T-cell (primary cell): ENCODE measurements at places on chromosomes 2 and 18. TPM values are rescaled to one million over a fixed set of nuclear protein-coding genes. Genes with fewer than 3 reads are reported as not detected.

- DNase-seq: no peak
- H3K27me3 ChIP-seq: peaks cover 6% of the 10 kb centered on the region
- no peaks in the 10 kb centered on the region for H3K36me3 ChIP-seq
Measured at GRCh38 chr2:7375901-7376300, 458.7 kb downstream of the RNF144A start.

- no peak for DNase-seq
- H3K4me3 ChIP-seq: no peak overlapping the region
- no peaks in the 10 kb centered on the region for H3K27me3 ChIP-seq
- peaks cover 2% of the 10 kb centered on the region for H3K4me1 ChIP-seq
Measured at GRCh38 chr18:76980663-76981395, 151.8 kb downstream of the MBP start.

DNA sequence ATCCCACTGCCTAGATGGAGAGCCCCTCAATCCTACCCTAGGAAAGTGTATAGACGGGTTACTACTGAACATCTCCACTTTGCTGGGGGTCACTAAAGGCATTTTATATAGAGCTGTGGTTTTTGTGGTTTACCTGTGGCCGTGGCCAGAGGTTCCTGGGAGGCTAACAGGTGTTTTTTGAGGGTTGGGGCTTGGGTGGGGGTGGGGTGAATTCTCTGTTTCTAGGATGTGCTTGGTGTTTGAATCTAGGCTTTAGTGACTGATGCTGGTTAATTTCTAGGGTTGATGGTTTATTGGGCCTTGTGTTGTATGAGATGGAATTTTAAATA is 7.7 kb downstream of the HOXD8 start:
- no peak for DNase-seq
- peaks cover 82% of the 10 kb centered on the region for H3K27me3 ChIP-seq
- peak overlapping the region; percentile 74 for H3K4me3 ChIP-seq
- H3K27ac ChIP-seq: no peak overlapping the region

DNA sequence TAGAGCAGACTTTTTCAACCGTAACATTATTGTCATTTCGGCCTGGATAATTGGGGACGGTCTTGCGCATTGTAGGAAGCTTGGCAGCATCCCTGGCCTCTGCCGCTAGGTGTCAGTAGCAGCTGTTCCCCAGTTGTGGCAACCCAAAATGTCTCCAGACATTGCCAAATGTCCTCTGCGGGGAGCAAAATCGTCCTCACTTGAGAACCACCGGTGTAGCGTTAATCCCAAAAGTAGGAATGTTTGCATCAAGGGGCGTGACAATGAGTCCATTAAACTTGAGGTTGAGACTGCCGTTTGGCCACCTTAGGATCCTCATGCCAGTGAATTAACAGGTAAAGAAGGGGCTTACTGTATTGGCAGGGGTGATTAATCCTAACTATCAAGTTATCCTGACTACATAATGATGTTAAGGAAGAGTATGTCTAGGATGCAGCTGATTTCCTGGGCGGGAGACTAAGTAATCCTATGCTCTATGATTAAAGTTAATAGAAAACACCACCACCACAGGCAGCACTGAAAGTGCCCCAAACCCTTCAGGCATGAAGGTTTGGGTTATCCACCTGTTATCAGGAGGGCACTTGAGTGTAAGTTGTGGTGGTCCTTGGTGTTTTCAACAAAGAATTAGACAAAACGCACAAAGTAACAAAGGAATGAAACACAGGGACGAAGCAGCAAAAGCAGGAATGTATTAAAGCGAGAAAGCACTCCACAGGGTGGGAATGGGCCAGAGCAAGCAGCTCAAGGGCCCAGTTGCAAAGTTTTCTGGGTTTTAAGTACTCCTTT is 4.9 kb upstream of the ZC3H8 start:
- H3K4me3 ChIP-seq: no peak overlapping the region
- peaks cover 6% of the 10 kb centered on the region for H3K4me1 ChIP-seq
- no peaks in the 10 kb centered on the region for H3K27me3 ChIP-seq
- peak; percentile 71 for DNase-seq

- no peak for DNase-seq
- no peak overlapping the region for H3K27ac ChIP-seq
- no peaks in the 10 kb centered on the region for H3K36me3 ChIP-seq
- H3K27me3 ChIP-seq: no peaks in the 10 kb centered on the region
Measured at GRCh38 chr18:34837769-34838272, 127.7 kb downstream of the DTNA start.

DNA sequence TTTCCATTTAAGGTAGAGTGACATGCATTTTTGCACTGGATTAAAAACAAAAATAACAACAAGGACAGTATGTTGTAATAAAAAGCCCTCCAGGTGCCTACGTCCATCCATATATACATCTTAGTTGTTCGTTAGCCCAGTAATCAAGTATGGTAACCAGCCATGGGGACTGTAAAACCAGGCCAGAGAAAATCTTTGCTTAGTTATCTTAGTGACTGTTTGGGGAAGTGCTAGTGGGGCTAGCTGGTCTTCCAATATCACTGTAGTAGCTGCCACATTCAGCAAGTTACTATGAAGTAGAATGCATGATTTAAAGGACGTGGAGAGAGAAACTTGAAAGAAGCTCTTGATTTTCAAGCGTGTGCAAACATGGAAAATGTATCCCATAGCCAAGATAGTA is 95.9 kb upstream of the STON1 start:
- H3K27me3 ChIP-seq: no peaks in the 10 kb centered on the region
- no peaks in the 10 kb centered on the region for H3K4me1 ChIP-seq
- no peak overlapping the region for H3K27ac ChIP-seq
- no peak for DNase-seq
- no peaks in the 10 kb centered on the region for H3K36me3 ChIP-seq

- no peak for DNase-seq
- no peaks in the 10 kb centered on the region for H3K36me3 ChIP-seq
- H3K27me3 ChIP-seq: no peaks in the 10 kb centered on the region
- peaks cover 11% of the 10 kb centered on the region for H3K4me1 ChIP-seq
- peak overlapping the region; percentile 74 for H3K27ac ChIP-seq
Measured at GRCh38 chr2:18560797-18561085, 288 bp upstream of the RDH14 start.

- no peaks in the 10 kb centered on the region for H3K4me1 ChIP-seq
- no peaks in the 10 kb centered on the region for H3K27me3 ChIP-seq
- no peak overlapping the region for H3K4me3 ChIP-seq
- no peaks in the 10 kb centered on the region for H3K36me3 ChIP-seq
- DNase-seq: no peak
- no peak overlapping the region for H3K27ac ChIP-seq
Measured at GRCh38 chr2:101140237-101140636, 10.9 kb downstream of the TBC1D8 start.

DNA sequence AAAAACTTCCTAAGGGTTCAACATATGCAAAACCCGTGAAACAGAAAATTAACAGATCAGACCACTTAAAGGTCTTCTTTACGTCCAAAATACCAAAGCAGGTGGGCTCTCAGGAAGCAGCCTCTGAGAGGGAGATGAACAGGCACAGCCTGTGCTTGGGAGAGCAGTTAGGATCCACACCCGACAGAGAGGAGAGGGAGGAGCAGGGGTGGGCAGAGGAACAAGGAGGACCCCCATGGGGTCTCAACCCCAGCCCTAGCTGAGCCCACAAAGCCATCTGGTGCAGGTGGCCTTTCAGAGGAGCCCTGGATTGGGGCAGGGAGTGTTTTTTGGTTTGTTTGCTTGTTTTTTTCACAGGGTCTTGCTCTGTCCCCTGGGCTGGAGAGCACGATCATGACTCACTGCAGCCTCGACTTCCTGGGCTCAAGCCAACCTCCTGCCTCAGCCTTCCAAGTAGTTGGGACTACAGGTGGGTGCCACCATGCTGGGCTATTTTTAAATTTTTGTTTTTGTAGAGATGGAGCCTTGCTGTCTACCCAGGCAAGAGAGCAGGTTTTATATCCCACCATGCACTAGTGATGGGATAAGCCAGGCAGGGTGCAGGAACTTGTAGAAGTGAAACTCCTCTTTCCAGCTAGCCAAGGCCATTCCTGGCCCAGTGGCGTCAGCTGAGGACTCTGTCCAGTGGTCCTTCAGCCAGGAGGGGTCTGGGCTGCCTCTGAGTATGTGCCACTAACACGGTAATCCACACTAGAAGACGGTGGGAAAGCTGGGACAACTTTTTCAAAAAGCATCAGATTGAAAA is 154.1 kb upstream of the HDAC4 start:
- no peak for DNase-seq
- H3K27ac ChIP-seq: no peak overlapping the region
- peaks cover 13% of the 10 kb centered on the region for H3K4me1 ChIP-seq
- H3K4me3 ChIP-seq: no peak overlapping the region
- no peaks in the 10 kb centered on the region for H3K36me3 ChIP-seq

DNA sequence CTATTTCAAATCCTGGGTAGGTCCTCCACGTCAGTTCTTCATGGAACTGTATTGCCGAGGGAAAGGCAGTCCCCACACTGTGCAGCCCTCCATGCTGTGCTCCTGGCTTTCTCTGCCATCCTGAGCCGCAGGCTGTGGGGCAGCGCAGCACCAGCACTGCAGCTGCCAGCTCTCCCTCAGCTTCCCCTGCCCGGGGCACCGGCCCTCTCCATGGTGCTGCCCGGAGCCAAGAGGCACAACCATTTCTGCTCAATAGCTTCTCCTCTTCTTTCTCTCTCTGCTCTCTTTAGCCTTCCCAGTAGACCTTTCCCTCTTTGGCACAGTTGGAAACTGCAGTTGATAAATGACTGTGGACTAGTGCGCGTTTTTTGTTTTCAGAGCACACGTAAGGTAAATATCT is 12.1 kb downstream of the ANKRD23 start:
- no peak for DNase-seq
- peaks cover 41% of the 10 kb centered on the region for H3K36me3 ChIP-seq
- H3K4me3 ChIP-seq: no peak overlapping the region
- H3K27ac ChIP-seq: no peak overlapping the region
- no peaks in the 10 kb centered on the region for H3K4me1 ChIP-seq

GRCh38 chr2:127014630-127015029 is 92.3 kb downstream of the BIN1 start:
- no peaks in the 10 kb centered on the region for H3K27me3 ChIP-seq
- no peak overlapping the region for H3K4me3 ChIP-seq
- H3K36me3 ChIP-seq: no peaks in the 10 kb centered on the region
- H3K4me1 ChIP-seq: no peaks in the 10 kb centered on the region
- H3K27ac ChIP-seq: no peak overlapping the region

DNA sequence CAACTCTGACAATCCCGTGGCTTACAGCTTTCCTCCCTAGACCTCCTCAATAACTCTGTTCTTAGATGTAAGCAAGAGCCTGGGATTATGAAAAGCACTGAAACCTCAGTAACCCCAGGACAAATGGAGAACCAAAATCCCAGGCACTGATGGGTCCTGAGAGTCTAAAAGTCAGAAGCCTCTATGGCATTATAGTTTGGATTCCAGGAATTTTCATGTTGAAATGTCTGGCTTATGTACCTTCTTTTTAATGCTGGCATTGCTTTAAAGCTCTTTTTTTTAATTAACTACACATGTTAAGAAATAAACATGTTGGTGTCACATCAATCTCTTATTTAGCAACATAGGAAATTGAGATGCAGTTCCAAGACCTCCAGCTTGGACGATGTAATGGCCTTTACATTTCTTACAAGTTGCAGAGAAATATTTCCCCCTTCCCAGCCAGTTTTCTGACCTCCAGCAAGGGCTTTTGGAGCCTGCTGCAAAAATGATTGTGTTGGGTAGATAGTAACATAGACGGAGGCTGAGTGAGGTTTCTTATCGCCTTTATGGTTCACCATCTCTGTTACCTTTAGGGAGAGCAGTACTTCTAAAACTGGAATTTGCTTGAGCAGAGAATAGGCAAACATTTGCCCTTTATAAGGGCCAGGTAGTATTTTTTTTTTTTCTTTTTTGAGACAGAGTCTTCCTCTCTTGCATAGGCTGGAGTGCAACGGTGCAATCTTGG is 84.8 kb upstream of the RASGRP3 start:
- H3K27me3 ChIP-seq: no peaks in the 10 kb centered on the region
- no peaks in the 10 kb centered on the region for H3K36me3 ChIP-seq
- no peak overlapping the region for H3K27ac ChIP-seq
- no peak overlapping the region for H3K4me3 ChIP-seq
- DNase-seq: no peak

DNA sequence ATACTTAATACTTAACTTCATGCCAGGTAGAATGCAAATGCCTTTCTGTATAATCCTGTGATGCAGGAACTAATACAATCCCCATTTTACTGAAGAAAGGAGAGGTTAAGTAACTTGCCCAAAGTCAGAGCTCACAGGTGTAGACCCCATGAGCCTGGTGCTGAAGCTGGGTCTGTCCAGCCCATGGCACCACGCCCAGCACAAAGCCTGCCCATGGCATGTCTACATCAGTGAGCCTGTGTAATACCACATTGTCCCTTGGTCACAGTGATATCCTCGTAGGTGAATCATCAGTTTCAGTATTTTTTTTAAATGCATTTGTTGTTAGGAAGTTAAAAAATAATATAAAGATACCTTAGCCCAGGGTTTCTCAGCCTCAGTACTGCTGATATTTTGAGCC is 69.9 kb upstream of the MCFD2 start:
- H3K4me1 ChIP-seq: peaks cover 44% of the 10 kb centered on the region
- H3K27ac ChIP-seq: peak overlapping the region; percentile 60
- H3K27me3 ChIP-seq: no peaks in the 10 kb centered on the region
- H3K36me3 ChIP-seq: peaks cover 13% of the 10 kb centered on the region

GRCh38 chr2:181374781-181375675 is 82.2 kb upstream of the ITGA4 start:
- H3K27me3 ChIP-seq: no peaks in the 10 kb centered on the region
- no peak for DNase-seq

- H3K27me3 ChIP-seq: no peaks in the 10 kb centered on the region
- H3K4me1 ChIP-seq: no peaks in the 10 kb centered on the region
- DNase-seq: no peak
- no peak overlapping the region for H3K27ac ChIP-seq
- H3K4me3 ChIP-seq: no peak overlapping the region
Measured at GRCh38 chr2:30414961-30415360, 32.1 kb upstream of the LCLAT1 start.

GRCh38 chr18:12253663-12254135 is 462 bp upstream of the CIDEA start:
- no peaks in the 10 kb centered on the region for H3K4me1 ChIP-seq
- H3K4me3 ChIP-seq: no peak overlapping the region
- H3K36me3 ChIP-seq: no peaks in the 10 kb centered on the region
- DNase-seq: no peak
- no peak overlapping the region for H3K27ac ChIP-seq

- H3K4me1 ChIP-seq: no peaks in the 10 kb centered on the region
- no peak for DNase-seq
- no peak overlapping the region for H3K27ac ChIP-seq
- H3K4me3 ChIP-seq: no peak overlapping the region
- H3K36me3 ChIP-seq: no peaks in the 10 kb centered on the region
Measured at GRCh38 chr2:17858064-17858463, 20.4 kb upstream of the KCNS3 start.

- H3K36me3 ChIP-seq: no peaks in the 10 kb centered on the region
- H3K27me3 ChIP-seq: peaks cover 44% of the 10 kb centered on the region
- peak overlapping the region; percentile 67 for H3K4me3 ChIP-seq
- H3K4me1 ChIP-seq: peaks cover 11% of the 10 kb centered on the region
- no peak overlapping the region for H3K27ac ChIP-seq
Measured at GRCh38 chr2:169363560-169364150, 1.3 kb upstream of the LRP2 start.

- no peak for DNase-seq
- no peaks in the 10 kb centered on the region for H3K36me3 ChIP-seq
- no peaks in the 10 kb centered on the region for H3K4me1 ChIP-seq
- no peaks in the 10 kb centered on the region for H3K27me3 ChIP-seq
- H3K27ac ChIP-seq: no peak overlapping the region
Measured at GRCh38 chr2:138522556-138522955, 21.0 kb downstream of the SPOPL start.

CYP26B1 gene
- 0.06 TPM for total RNA-seq

PID1 gene
- total RNA-seq: 0.25 TPM

SLC23A3 gene
- total RNA-seq: 5.1 TPM

CCDC141 gene
- 14.5 TPM for total RNA-seq

STAMBP gene
- 21.6 TPM for total RNA-seq

TNFAIP6 gene
- total RNA-seq: not detected

KIF5C gene
- 16.0 TPM for total RNA-seq

PRSS56 gene
- total RNA-seq: not detected

NEU2 gene
- not detected for total RNA-seq

DSEL gene
- 0.72 TPM for total RNA-seq

COL6A3 gene
- total RNA-seq: 2.3 TPM
